ENCODE measurements at places on chromosomes 3 and 15.
A peak's percentile ranks its signal among the peaks of the same experiment; 100 is the strongest.

GRCh38 chr3:173681188-173681678 is 283.7 kb downstream of the NLGN1 start:
- DNase-seq, result no peak

DNA sequence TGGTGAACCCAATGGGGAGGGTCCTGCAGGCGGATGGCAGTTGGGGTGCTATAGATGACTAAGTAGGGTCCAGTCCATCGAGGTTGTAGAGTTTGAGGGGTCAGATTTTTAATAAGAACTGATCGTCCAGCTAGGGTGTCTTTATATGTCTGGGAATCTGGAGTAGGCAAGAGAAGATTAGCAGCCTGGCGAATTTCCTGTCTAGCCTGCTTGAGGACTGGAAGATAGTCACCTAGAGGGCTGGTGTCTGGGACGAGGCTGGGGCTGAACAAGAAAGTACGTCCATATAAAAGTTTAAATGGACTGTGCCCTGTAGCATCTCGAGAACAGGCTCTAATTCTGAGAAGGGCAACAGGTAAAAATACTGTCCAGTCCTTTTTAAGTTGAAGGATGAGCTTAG is 6.7 kb upstream of the IP6K2 start:
- DNase-seq, result no peak

DNA sequence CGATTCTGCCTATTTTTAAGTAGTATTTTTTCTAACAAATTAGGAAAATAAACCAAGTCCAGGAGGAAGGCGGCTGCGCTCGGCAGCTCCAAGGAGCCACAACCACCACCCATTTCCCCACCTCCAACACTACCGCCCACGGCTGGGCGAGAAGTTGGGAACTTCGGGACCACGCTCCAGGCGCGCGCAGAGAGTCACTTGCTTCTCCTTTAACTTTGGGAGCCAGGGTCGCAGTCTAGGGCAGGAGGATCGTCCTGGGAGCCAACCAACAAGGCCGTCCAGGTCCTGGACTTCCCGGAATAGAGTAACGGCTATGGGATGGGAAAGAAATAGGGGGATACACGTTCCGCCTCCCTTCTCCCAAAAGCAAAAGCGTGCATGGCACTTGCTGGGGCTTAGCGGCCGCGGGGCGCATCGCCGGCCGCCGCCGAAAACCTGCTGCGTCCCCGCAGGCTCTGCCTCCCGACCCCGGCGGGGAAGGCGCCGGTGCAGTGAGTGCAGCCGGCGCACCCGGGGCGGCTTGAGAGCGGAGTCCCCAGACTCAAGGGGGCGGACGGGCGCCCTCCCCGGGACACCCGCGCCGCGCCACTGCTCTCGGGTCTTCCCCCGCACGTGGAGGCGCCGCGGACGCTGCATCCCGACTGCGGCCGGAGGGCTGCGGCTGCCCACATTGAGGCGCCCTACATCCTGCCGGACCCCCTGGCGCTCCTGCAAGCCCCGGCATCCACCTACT is 699 bp downstream of the MEGF11 start:
- DNase-seq, result peak; percentile 34

- DNase-seq, result peak; percentile 63
These were observed 22.0 kb downstream of the RAB27A start for GRCh38 chr15:55267401-55268175.

DNA sequence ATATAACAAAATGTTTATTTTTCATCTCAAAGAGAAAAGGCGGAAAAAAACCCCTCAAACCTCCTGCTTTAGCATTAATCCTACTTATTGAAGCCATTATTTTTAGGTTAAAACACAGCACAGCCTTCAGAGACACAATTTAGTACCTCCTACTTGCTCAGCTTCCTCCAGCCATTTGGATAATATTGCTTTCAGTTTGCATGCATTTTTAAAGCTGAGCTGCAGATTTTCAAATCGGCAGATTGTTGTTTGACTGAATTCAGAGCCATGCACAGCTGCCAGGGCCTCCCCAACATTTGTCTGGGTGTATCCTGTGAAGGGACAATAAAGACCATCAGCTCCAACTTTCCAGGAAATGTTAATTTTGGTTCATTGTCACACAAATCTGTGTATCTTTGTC is 14.5 kb downstream of the POU1F1 start:
- DNase-seq, result no peak

GRCh38 chr3:157330206-157330605 is 106.4 kb upstream of the PTX3 start:
- no peak for DNase-seq

DNA sequence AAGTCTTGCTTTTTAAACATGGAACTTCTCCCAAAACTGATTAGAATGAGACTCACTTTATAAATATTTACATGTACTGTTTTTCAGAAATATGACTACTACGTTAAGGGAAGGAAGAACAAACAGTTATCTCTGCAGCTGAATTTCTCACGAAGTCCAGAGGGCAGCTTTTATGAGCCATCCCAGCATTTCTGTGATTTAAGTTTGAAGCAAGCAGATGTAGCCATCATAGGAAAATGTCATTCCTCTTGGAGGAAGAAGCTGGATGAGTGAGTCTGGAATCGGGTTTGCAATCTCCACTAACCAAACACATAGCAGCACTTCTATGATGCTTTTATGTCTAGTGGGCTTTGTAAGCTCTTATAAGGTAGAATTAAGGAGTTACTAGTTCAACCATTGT is 53.7 kb downstream of the SCN11A start:
- DNase-seq, result no peak

DNA sequence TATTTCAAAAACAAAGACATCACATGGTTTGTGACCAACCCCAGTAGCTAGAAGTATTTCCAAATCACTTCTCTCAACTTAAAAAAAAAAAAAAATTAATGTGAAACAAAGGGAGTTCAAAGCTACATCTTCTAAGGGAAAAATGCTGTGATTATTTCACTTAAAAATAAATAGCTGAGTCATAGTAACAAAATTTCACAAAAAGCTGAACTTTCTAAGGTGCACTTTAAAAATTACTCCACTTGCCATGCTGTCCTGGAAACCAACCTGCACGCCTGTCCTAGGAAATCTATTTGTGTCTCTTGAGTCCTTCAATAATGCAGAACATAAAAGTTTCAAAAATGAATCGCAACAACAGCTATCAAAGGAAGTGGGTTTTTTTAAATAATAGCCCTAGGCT is 1.8 kb downstream of the ACAP2 start:
- DNase-seq, result no peak

GRCh38 chr3:84601303-84601702 is 357.5 kb upstream of the CADM2 start:
- DNase-seq, result no peak

DNA sequence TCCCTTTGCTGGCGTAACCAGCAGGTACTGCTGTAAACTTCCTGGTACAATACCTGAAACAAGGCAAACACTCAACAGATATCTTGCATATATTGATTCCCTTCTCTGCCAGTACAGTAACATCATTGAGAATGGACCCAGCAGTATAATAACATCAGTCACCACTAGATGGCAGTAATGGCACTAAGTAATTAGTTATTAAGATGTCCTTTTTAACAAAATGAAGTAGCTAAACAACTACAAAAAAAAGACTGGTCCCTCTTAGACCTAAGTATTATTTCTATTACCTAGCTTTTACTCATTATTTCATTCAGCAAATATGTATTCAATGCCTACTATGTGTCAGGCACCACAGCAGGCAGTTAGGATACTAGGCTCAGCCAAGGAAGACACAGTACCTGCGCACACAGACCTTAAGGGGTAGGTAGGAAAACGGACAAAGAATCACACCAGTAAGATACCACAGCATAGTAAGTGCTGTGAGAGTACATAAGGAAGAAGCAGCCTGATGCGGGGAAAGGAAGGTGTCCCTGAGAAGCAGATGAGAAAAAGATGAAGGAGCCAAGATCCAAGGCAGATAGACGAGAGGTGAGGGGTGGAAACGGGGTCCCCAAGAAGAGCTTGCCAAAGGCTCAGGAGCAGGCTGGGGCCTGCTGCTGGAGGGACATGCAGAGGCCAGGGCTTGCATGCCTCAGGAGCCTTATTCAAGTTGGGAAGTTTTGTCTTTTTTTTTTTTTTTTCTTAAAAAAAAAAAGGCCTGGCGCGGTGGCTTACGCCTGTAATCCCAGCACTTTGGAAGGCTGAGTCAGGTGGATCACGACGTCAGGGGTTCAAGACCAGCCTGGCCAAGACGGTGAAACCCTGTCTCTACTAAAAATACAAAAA is 102.7 kb upstream of the CHD2 start:
- peak; percentile 53 for DNase-seq

GRCh38 chr15:72724028-72724427 is 38.0 kb downstream of the BBS4 start:
- DNase-seq, result no peak

GRCh38 chr3:43854283-43854682 is 163.5 kb downstream of the ABHD5 start:
- no peak for DNase-seq

DNA sequence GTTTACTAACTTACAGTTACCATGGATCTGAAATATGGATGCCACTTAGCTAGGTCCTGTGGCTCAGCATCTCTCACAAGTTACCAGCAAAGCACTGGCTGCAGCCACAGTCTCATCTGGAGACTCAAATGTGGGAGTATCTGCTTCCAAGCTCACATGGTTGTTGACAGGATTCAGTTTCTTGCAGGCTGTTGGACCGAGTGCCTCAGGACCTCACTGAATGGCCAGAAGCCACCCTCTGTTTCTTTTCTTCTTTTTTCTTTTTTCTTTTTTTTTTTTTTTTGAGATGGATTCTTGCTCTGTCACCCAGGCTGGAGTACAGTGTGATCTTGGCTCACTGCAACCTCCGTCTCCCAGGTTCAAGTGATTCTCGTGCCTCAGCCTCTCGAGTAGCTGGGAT is 20.1 kb upstream of the AMOTL2 start:
- DNase-seq, result no peak

Measured in CD8-positive, alpha-beta T cell (primary cell).